ENCODE measurements at places on chromosomes 13 and 19.

GRCh38 chr19:289651-290371 lies 1.4 kb downstream of the PLPP2 start:
- no peak for DNase-seq

DNA sequence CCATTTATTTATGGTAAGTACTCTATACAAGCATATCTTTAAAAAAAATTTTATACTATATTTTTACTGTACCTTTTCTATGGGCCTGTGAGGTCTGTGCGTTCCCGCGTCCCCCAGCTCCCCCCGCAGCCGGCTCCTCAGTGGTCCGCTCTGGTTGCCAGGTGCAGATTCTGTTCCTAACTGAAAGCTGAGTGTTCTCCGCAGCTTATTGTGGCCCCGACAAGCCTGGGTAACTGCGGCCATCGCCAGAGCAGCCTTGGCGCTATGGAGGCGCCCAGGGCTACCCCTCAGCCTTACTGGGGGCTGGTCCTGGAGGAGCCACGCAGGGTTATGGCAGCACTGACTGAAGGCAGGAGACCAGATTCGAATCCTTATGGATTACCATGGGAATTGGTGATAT lies 896.8 kb downstream of the PCDH17 start:
- no peak for DNase-seq

DNA sequence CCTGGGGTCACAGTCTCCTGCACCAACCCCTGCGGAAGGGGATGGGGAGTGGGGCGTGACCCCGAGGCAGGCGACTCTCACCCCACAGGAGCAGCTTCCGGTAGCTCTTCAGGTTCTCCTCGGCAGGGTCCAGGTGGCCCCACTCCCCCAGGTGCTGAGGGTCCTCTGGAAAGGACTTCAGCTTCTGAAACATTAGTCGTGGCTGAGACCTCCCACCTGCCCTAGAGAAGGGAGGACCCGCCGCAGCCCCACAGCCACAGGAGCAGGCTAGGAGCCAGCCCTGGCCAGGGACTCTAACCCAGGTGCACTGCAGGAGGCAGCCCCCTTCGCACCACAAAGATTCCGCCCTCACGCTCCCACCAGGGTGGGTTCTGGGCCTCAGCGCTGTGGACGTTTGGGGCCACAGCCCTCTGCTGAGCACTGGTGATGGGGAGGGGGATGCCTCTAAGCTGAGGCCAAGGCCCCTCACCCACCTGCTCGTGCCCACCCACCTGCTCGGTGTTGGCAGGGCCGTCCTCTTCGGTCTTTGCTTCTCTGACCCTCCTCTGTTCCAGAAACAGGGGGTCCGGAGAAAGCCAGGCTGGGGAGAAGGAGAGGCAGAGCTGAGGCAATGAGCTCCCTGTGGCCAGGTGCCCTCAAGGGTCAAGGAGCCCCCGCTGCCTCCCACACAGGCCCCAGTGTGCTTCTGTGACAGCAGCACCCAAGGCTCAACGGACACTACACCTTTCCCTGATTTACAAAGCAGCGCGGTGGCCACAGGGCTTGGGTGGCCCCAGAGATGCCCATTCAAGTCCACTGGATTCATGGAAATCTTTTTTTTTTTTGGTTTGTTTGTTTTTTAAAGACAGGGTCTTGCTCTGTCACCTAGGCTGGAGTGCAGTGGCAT lies 11.0 kb downstream of the ZSCAN18 start:
- DNase-seq: no peak

GRCh38 chr19:30385666-30386065 lies 13.5 kb downstream of the ZNF536 start:
- no peak for DNase-seq

DNA sequence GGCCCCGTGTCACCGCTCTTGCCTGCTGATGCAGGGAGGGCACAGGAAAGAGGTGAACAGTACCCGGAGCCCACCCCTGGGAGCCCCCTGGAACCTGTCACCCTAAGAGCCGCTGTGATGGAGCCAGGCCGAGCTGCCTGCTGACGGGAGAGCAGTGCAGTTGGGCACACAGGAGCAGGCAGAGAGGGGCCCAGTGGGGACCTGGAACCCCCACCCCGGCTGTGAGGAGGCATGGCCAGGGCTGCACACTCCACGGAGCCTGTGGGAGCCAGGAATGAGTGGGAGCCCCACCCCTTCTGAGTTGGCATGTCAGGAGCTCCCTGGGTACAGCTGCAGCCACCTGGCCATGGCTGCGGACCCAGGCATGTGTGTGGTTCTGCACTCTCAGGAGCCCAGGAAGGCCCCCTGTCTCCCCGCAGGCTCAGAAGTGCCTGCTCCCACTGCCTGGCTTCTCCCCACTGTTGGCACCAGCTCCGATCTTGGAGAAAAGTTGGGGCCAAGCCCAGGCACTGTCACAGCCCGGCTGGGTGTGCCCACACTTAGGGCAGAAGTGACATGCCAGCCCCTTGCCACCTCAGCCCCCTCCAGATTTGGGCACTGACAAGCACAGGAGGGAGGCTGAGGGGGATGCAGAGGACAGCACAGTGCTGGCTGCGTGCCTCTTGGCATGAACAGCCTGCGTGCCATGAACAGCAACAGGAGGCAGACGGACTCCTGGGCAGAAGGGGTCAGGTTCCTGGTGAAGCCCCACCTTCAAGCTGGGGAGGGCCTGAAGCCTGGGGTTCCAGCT lies 6.3 kb downstream of the CFAP97D2 start:
- DNase-seq: no peak

DNA sequence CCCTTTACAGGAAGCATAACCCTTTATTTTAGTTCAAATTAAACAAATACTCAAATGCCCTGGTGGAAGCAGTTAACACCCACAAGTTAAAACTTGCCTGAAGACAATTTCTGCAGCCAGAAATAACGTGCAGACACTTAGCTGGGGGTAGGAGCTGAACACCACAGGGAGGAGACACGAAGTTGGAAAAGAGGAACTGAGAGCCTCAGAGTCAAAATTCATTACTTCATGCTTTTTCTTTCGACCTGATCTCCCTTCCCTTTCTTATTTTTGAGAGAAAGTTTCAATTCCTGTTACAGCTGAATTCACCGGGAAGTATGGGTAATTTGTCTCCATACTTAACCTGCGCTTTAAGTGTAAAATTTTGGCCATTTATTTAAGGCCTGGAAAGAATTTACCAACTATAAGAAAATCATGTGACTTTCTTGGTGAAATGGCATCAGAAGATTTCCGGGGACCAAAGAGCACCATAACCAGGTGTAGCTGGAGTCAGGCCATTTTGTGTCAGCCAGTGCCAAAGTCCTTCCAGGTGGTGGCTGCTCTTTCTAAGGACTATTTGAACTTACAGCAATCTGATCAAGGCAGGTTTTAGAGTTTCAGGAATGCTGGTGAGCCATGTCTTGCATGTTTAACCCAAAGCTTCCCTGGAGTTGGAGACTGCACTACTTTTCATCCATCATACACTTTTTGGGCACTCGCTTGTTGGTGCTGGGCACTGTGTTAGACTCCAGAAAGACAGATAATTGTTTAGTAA lies 46.5 kb upstream of the RCBTB2 start:
- no peak for DNase-seq

GRCh38 chr13:18954254-18954653 lies 227.4 kb downstream of the TUBA3C start:
- no peak for DNase-seq

DNA sequence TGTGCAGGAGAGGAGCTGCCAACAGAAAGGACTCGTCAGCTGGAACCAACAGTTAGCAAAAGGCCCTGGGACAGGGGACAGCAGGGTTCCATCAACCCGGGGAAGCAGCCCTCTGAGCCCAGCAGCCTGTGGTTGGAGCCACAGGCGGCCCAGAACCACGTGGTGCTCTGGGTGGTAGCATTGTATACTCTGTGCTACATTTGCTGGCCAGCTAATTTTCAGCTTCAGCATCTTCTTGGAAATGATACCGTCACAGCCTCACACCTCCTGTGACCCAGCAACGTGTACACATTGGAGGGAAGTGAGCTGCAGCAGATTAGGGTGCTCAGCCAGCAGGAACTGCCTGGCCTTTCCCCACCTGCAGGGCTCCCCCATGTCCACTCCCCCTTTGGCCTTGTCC lies 13.1 kb upstream of the MTIF3 start:
- no peak for DNase-seq

- DNase-seq: no peak
Observed at GRCh38 chr19:12987781-12988180, 7.5 kb upstream of the NFIX start.

DNA sequence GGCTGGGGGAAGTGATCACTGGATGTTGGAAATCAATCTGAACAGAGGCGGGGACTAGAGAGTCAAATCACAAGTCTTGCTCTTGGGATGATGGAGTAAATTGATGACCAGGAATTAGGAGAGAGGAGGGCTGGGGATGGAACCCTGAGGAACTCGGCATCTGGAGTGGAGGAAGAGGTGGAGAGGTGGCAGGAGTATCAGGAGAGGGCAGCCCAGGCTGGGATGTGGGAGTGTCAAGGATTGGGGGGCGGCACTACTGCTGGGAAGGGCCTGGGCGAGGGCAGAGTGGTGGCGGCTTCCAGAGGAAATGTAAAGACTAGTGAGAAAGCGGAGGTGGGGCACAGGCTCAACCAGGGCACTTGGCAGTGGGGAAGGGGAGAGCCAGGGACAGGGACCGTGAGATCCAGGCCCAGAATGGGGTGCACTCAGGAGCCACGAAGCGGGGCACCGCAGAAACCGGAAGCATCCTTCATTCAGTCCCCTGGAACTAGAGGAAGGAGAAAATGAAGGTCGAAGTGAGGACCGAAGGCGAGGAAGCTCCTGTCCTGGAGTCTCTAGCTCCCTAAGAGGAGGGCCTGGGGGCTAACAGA lies 81.2 kb upstream of the GPR183 start:
- no peak for DNase-seq

GRCh38 chr13:106443607-106444322 lies 91.7 kb downstream of the EFNB2 start:
- no peak for DNase-seq

GRCh38 chr13:36888645-36889044 lies 31.4 kb downstream of the SMAD9 start:
- no peak for DNase-seq

- no peak for DNase-seq
Observed at GRCh38 chr19:34104557-34104956, 67.7 kb upstream of the LSM14A start.

DNA sequence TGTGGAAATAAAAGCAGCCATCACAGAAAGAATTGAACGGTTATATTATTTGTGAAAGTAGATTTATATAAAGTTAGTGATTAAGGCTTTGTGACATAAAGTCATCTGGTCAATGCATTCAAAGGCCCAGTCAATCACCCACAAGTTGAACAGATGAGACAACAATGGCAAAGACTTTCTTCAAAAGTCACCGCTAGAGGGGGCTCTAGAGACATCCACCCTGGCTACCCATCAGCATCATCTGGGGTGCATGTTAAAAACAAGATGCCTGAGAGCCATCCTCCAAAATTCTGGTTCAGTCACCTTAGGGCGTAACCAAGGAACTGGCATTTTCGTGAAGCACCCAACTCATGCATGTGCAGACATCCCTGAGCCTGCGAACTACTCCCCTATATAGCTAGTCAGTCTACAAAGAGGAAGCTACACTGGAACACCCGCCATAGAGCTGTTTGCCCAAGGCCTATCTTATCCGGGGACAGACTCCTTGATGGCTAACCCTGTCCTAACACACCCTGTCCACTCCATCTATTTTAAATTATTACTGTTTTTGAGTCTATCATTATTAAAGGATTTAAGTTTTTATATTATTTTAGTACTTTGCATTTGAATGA lies 970.5 kb downstream of the UQCRFS1 start:
- DNase-seq: no peak

- DNase-seq: no peak
Observed at GRCh38 chr13:32790731-32791130, 204.5 kb downstream of the PDS5B start.

DNA sequence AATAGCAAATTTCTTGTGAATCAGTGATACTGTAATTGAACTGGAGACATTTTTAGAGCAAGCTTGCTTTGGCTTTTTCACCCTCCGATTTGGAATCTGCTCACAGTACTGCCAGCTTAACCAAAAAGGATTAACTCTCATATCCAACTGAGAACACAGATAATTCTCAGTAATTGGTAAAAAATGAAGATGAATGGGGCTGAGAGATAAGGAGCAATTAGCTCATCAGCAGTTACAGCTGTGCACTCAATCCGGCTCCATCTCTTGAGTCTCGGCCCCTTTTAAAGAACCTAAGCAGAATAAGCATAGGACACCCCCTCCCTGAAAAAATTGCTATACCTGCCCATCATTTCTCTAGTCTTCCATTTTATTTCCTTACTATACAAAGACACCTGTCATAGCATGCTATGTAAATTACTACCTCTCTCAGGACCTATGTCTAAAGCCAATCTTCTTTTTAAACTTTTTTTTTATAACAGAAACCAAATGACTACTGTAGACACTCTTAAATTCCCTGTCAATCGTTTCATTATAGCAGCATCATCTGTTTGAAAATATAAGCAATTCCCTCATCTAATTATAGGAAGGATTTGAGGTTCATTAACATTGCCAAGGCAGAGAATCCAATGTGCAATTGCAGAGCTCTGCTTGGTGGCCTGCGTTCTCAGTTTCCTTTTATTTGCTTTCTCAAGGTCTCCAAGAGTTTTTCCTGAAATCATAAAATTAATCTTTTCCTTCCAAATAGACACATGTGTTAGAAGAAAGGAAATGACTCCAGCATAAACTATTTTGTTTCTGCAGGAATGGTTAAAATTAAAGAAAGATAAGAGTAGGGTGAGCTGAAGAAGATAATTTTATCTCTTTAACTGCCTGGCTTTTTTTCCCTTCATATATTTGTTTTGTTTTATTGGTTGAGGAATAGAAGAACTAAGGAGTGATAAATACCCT lies 242.1 kb downstream of the DACH1 start:
- no peak for DNase-seq

GRCh38 chr13:44431150-44431549 lies 57.5 kb downstream of the SERP2 start:
- DNase-seq: no peak

- no peak for DNase-seq
Observed at GRCh38 chr13:113939944-113940297, 34.0 kb downstream of the C13orf46 start.

All from stimulated activated CD4-positive, alpha-beta T cell treated with anti-CD3 and anti-CD28 coated beads, Interleukin-4, amount 100 ng/mL, for 48 hours (primary cell).